ENCODE measurements at places on chromosomes 1 and 21.

- peak; percentile 42 for DNase-seq
Observed at GRCh38 chr1:22592919-22593790, 29.9 kb downstream of the EPHA8 start.

DNA sequence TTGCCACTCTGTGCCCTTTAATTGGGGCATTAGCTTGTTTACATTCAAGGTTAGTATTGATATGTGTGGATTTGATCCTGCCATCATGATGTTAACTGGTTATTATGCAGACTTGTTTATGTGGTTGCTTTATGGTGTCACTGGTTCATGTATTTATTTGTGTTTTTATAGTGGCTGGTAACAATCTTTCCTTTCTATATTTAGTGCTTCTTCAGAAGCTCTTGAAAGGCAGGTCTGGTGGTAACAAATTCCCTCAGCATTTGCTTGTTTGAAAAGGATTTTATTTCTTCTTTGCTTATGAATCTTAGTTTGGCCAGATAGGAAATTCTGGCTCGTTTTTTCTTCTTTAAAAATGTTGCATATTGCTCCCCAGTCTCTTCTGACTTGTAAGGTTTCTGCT, 215.4 kb downstream of the ZC3H11B start:
- DNase-seq = no peak

- no peak for DNase-seq
Observed at GRCh38 chr1:4428711-4429110, 225.7 kb upstream of the AJAP1 start.

- no peak for DNase-seq
Observed at GRCh38 chr1:236403905-236404696, 10.0 kb downstream of the EDARADD start.

DNA sequence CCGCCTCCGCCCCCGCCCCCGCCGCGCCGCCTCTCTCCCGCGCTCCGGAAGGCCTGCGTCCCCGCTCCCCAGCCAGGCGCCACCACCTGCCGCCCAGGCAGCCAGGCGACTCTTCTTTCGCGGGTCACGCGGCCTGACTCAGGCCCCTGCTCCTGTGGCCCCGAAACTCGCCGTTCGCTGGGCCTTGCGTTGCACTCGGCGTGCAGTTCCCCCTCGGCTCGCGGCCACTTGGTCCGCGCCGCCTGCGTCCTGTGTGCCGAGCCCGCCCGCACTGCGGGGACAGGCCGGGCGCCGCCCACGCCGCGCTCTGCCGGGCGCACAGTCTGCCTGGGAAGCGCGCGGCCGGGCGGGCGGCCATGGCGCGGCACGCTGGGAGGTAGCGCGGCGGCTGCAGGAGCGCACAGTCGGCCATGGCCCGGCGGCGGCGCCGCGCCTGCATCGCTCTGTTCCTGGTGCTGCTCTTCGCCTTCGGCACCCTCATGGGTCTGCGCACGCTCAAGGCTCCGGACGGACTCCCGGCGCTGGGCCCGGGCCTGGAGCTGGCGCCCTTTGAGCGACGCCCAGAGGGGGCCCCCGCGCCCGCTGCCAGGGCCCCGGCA, at the start of gene MANEAL:
Gene MANEAL, plus strand, starts transcription at position 75 of the 599 bp plus-strand sequence. Its CDS starts 336 bp downstream, at position 411.
- peak; percentile 80 for DNase-seq

- no peak for DNase-seq
Observed at GRCh38 chr1:232574889-232575762, 54.8 kb downstream of the SIPA1L2 start.

GRCh38 chr1:61368876-61369275, 286.5 kb downstream of the NFIA start:
- DNase-seq = no peak

GRCh38 chr1:9843576-9843945, 19.8 kb upstream of the CLSTN1 start:
- DNase-seq = no peak

DNA sequence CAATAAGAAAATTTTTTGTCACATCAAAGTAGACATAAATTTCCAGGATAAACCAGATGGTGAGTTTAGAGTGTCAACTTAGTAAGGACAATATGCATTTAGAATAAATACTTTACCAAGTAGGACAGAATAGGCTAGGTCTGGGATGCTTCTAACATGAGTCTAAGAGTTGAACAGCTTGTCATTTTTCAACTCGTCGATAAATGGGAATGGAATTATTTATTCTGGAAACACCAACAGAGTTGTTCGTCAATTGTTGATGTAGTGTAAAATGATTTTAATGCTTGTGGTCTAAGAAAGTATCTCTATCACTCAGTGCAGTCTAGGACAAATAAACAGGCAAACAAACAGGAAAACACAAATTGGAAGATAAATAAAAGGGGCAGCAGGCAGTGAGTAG, 358.4 kb upstream of the ST6GALNAC5 start:
- DNase-seq = no peak

- no peak for DNase-seq
Observed at GRCh38 chr1:41359211-41360073, 1.8 kb upstream of the FOXO6 start.

DNA sequence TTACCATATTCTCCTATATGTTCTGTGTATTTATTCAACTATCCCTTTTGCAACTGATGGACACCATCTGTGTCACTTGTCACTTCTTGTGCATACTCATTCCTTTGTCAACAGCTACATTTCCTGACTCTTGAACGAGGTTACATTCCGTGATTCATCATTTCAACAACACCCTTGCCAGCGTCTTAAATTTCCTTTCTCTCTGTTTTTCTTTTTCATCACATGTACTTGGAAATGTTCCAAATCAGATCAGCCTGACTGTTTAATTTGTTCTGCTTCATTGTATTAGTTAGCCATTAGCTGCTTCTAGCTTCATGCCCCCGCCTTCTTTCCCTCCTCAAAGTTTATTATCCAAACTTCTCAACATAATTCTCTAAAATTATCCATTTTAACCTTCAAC, 173.0 kb downstream of the ADGRL4 start:
- DNase-seq = no peak

DNA sequence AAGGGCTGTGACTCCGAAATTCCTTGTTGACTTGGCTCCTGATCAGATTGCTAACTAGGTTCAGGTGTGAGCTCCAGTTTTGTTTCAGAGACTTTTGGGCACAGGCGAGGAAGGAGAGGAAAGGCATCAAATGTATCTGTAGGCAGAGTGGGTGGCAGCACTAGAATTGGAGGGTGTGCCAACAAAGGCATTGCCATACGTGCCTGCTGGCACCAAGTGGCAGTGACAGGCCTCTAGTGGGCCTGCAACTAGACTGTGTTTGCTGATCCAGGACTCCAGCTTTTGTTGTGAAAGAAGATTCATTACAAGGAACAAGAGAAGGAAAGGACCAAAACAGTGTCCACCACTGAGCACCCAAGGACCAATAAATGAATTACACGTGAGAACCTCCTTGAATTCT, 79.5 kb downstream of the TM2D1 start:
- DNase-seq = no peak

GRCh38 chr21:45262616-45263015, 25.1 kb downstream of the POFUT2 start:
- DNase-seq = no peak

GRCh38 chr1:22983944-22984343, 11.3 kb upstream of the LACTBL1 start:
- DNase-seq = no peak

- no peak for DNase-seq
Observed at GRCh38 chr1:119968068-119968492, 71.8 kb upstream of the ADAM30 start.

- DNase-seq = no peak
Observed at GRCh38 chr1:62384276-62385005, 52.4 kb upstream of the USP1 start.

DNA sequence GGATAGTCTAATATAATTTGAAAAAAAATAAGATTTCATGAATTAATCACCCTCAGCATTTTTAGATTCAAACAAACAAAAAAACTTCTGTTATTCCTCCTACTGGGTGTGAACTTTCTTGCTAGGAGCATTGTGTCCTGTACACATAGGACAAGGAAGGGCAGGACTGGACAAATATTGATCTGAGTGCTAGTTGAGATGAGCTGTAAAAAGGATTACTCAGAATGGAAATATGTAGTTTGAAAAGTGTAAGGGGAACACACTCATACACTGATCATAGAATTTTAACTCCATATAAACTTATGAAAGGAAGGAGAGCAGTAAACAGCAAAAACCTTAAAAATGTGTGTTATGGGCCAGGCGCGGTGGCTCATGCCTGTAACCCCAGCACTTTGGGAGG, 156.5 kb upstream of the ZNF648 start:
- DNase-seq = no peak

DNA sequence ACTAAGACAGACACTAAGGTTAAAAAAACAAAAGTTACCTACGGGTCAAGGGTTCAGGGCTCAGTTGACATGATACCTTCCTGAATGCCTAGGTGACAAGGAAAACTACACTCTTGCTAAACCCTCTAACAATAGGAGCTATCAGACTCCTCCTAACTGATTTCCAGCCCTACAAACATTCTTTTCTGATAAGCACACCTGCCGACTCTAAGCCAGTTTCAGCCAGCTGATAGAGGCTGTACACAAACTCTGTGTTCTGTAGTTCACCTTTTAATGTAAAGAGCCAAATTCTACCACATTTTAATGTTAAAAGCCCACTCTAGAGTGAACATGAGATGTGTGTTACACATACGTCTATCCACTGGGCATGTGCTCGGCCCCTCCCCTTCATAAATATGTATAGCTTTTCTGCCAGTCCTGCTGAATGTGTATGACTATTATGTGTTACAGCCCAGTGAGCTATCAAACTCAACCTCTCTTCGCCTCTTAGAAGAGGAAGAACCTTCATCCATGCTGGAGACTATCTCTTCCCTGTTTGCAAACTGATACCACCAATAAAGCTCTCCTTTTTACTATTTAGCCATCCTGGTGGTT, 40.0 kb upstream of the FAM163A start:
- DNase-seq = no peak

DNA sequence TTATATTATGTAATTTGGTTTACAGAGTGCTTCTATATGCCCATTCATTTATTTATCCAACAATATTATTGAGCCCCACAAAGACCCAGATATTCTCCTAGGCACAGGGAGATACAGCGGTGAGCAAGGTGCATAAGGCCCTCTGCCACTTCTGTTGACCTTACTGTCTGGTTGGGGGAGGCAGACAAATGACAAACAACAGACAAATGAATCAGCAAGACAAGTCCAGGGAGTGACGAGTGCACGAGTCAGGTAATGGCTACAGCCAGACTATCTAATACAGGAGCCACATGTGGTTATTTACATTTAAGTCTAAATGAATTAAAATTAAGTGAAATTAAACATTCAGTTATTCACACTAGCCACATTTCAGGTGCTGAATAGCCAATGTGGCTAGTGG, 22.0 kb upstream of the BCAR3 start:
- DNase-seq = no peak

DNA sequence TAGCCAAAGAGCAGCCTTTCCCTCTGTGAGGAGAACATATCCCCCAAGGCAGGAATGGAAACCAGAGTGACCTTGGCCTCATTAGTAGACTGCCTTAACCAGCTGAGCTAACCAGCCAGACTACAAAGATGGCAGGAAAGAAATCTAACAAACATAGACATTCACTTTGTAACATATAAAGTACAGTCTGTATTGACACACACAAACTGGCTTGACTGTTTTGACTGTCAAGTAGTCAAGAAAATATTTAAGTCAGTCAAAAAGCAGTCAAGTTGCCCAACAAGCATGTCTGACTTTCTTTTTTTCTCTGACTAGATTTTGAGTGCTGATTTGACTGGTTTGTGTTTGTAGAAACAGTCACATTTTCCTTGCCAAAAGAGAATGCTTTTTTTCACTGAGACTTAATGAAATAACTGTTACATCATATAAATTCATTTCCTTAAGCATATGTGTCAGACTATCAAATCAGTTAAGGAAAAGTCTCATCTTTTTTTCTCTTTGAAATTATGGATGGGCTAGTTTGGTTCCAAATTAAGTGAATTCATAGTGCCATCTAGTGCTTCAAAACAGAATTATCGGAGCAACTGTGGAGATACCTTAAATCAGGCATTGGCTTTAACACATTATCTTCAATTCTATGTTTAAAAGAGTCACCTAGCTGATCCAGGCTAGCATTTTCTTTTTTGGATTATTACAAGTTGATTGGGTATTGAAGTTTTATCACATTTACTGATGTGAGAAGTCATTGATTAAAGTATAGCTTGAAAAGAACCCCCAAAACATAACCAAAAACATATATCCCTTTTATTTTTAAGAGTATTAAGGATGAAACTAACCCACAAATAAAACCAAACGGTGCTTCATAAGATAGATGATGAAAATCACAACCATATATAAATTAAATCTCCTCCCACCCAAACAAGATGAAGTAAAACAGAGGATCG, 75.0 kb downstream of the ATP6V1G3 start:
- DNase-seq = peak; percentile 15

DNA sequence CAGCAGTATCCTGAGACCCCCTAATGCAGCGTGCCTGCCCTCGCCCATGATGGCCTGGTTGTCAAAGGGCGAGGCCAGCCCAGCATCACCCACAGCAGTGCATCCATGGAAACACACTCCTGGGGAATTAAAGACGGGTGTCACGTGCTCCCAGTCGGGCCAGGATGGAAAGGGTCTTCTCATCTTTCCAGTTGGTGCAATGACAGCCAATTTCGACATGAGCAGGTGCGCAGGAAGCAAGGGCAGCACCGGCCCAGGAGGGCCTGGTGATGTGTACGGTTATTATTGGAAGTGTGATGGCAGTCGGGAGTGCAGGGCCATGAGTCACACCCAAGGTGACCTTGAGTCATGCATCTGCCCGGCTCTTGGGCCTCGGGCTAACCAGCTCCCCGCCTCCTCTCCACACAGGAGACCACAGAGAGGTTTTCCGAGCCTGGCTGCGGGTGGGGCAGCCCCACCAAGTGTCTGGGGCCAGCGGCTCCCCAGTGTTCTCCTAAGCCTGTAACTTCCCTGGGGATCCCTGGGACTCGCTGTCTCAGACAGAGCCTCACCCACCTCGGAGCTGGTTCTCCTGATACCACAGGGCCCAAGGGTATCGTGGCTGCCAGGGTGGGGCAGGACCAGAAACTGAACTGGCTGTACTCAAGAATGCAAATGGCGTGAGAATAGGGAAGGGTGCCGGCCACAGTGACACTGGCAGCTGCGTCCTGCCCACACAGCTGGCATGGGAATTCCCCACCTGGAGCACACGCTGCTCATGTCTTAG, 119.8 kb downstream of the SIK1 start:
- no peak for DNase-seq

DNA sequence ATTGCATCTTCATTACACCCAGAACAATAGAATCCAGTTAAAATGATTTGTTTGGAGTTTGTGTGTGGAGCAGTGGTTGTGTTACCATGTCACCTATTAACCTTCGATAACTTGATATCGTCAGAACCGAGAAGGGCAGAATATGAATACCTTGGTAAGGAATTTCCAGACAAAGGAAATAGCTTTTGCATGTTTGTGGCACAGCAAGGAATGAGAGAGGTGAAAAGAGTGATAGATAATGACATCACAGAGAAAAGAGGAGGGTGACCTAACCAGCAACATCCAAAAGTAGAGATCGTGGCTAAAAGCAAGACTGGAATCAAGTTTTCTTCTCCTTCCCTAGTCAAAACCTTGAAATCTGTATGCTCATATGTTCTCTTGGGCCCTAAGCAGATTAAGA, 244.6 kb upstream of the NEGR1 start:
- DNase-seq = no peak

DNA sequence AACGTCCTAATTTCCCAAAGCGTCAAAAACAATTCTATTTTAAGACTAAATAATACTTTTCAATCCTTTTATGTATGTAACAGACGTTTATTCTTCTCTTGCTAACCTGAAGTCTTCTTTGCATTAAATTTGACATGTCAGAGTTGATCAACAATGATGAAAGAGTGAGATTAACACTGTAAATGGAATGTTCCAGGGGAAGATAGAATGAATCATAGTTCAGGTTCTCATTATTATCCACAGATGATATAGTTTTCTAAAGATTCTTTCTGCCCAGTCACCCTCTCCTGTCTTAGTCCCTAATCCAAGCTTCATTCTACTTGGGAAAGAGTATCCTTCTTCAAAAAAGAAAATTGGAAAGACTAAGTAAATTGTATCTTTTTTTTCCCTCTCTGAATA, 38.9 kb downstream of the SDCCAG8 start:
- no peak for DNase-seq

Measured in NCI-H526 treated with DMSO at 0.1 percent for 48 hours (cell line).